ENCODE measurements at places on chromosomes 6 and 20.

- DNase-seq: no peak
Observed at GRCh38 chr6:72788188-72788587, 166.3 kb downstream of the KCNQ5 start.

- no peak for DNase-seq
Observed at GRCh38 chr6:66429210-66429609, 722.2 kb upstream of the EYS start.

- DNase-seq: no peak
Observed at GRCh38 chr6:45964300-45964699, 51.4 kb downstream of the CLIC5 start.

DNA sequence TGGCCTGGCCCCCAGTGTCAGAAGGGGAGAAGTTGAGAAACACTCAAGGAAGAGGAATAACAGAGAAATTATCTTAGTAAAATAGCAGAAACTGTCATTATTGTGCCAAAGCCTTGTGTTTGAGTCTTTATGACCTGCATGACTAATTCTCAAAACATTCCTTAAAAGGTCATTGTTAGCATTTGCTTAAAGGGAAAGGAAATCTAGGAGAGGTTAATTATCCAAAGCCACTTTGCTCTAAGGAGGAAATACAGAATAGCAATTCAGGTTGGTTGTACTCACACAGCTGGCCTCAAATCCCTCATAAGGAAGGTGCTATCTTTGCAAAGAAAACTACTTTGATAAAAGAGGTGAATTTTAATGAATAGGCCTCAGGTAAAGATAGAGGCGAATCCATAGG lies 516.7 kb downstream of the CBLN4 start:
- no peak for DNase-seq

- no peak for DNase-seq
Observed at GRCh38 chr20:58542411-58543095, 27.4 kb upstream of the APCDD1L start.

DNA sequence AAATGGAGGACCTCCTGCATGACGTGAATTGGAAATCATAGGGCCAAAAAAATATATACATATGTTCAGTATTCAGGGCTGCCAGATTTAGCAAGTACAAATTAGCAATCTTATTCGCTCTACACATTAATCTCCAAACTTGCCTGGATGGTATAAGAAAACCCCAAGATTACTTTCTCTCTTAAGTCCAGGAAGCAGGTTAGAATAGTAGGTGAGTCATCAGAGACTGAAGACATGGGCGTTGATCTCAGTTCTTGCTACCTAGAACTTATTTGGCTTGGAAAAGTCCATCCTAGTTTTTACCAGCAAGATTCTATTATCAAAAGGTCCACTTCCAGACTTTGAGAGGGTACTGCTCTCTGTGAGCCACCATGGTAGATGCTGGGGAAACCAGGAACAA lies 47.4 kb downstream of the GPR63 start:
- no peak for DNase-seq

DNA sequence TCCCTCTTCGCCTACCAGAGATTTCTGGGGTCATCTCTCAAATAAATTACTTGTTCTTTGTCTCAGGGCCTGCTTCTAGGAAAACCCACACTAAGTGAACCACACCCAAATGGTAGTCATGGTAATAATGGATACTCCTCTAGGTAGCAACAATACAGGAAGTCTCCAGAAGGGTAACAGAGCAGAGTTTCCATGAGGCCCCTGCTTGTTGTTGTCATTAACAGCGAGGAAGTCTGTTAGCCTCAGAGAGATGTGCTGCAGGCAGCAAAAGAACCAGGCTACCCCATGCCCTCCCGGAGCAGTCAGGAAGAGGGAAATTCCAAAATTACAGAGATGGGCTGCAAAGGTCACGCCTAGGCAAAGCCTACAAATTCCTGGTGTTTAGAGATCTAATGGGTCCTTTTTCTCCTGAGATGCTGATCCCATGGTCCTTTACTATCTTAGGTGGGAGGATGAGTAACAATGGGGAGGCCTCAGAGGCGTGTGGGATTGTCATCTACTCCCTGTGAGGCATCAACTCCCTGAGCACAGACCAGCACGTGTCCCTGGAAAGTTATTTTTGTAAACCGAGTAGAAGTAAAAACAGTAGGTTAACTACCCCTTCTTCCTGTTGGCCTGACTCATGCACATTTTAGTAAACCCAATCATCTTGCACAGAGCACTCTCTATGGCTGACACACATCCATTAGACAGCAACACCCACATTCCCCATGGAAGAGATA lies 10.1 kb downstream of the ISM1 start:
- DNase-seq: no peak

- no peak for DNase-seq
Observed at GRCh38 chr20:22861231-22861980, 173.7 kb upstream of the SSTR4 start.

DNA sequence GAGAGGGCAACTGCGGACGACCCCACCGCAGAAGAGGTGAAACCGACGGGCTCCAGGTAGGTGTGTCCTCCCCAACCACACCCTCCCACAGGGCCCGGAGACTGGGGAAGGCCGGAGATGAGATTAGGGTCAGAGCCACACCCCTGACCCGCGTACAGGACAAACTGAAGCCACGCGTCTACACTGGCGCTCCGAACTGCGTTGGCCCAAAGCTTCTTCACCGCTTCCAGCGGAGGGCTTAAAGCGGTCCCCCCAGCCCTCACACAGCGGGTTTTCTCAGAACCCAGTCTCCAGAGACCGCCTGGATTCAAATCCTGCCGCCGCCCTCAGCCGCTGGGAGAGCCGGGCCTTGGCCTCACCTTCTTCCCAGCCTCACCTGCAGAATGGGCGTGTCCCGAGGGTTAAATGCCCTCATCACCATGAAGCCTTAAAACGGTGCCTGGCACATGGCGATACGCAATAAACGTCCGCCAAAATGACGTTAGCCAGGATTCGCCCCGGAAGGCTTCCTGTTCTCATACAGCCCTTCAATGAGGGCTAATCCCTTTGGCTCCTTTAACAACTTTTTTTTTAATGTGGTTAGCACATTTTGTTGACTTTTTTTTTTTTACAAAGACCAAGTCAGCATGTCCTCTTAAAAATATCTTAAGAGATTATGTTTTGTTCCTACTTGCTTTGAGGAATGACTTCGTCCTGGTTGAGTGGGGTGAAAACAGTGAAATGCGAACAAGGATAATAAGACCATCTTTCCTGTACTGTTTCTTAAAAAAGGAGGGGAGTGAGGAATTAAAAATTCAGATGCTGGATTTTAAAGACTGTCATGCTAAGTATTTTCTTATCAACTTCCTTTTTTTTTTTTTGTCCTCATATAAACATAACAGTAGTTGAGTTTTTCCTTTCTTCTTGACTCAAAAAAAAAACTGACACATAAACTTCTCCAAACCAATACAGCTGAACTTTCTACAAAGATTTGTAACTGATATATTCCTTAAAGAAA lies 15.1 kb upstream of the ZNF217 start:
- DNase-seq: no peak

GRCh38 chr6:146551545-146551944 lies 7.9 kb downstream of the RAB32 start:
- DNase-seq: no peak

DNA sequence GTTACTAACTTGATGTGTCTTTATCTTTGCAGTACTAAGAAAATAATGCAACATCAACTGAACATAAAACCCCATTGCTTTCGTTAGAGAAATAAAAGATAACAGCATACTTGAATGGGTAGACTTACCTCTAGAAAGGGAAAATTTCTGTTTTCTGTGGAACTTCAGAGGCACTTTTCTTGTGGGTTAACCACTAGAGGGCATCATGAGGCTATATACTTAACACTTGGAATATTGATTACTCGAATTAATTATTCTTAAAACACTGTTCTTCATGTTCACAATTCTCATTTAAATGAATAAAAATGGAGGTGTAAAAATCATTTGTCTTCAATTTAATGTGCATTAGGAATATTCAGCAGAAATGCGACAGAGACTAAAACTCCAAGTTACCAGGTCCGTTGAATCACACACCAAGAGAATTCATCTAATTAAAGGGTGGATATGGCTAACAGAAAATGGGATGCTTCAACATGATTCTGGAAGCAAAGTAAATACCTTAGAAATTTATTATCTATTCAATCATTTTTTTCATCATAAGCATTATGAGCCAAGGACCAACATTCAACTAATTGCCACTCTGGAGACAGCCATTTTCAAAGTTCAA lies 330.8 kb upstream of the PREP start:
- DNase-seq: no peak

DNA sequence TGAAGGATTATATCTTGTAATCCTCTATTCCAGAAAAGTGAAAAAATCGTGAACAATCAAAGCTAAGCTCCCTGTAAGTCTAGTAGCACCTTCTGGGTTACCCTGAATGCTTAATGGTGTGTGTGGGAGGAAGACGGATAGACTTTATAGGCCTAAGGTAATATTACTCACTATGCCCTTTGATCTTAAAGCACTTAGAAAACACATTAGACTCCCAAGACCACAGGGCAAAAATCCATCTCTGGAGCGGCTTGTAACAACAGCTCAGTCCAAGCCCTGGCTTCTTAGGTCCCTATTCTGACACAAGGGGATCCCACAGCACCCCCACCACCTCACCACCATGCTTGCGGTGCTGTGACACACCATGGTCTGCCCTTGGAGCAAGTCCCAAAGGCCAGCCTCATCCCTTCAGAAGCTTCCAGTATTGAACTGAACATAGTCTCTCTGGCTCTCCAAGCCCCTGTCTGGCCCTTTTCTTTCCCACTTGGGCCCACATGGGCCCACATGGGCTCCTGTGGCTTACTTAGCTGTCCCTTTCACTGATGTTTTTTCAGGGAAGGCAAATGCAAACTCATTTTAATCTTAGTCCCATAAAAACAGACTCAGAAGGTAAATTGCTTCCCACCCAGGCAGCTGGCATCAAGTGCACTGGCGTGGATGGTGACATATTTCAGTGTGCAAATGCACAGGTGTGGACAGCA lies 28.3 kb downstream of the C6orf132 start:
- DNase-seq: no peak

DNA sequence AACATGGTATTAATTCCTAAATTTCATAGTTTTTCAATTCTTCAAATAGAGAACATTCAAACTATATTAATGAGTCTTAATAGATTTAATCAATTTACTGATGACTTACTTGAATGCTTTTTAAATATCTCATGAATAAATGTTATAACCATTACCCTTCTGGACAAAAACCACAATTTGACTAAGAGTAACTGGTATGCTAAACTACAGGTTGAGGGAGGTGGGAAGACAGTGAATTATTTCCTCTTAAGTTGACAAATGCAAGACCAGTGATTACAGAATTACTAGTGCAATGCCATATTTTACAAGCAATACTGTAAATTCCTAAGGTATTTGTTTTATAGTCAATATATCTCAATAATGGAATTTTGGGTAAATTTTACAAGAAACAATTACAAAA lies 65.1 kb downstream of the REV3L start:
- DNase-seq: no peak

DNA sequence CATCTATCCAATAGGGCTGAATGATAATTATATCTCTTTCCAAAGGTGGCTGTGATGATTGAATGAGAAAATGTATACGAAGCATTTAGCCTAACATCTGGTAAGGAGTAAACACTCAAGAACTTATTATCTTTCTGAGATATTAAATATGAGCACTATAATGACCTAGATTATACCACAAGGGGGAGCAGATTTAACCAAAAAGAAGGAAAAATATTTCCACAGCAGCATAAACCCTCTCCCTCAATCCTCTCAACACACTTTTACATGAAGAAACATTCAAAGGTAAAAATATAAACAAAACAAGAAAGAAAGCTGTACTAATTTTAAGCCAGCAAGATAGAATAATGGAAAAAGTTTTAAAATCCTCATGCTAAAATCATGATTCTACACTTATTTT lies 68.4 kb downstream of the SHPRH start:
- no peak for DNase-seq

GRCh38 chr20:50274570-50275430 lies 84.2 kb downstream of the CEBPB start:
- DNase-seq: peak; percentile 31

GRCh38 chr20:41134362-41135186 lies 2.8 kb upstream of the PLCG1 start:
- DNase-seq: no peak

DNA sequence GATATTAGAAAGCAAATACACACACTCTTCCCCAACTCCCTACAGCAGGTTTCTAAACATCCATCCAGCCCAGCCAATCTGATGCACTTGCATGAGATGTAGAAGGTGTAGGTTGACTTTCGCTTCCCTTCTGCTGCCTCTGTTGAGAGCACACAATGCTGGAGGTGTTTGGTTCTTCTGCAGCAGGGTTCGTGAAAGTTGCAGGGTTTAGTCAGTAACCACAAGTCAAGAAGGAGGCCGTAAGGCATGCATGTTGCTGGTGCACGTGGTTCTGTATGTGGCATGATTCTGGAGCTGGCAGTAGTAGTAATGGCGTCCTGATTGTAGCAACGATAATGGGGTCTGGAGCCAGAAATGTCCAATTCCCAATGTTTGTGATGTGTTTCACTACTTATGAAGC lies 53.0 kb downstream of the DEK start:
- DNase-seq: no peak

- DNase-seq: peak; percentile 84
Observed at GRCh38 chr6:163356324-163356723, 58.2 kb upstream of the QKI start.

GRCh38 chr20:61115364-61116065 lies 136.5 kb upstream of the CDH4 start:
- no peak for DNase-seq

- DNase-seq: no peak
Observed at GRCh38 chr6:71250099-71250602, 38.5 kb upstream of the OGFRL1 start.

DNA sequence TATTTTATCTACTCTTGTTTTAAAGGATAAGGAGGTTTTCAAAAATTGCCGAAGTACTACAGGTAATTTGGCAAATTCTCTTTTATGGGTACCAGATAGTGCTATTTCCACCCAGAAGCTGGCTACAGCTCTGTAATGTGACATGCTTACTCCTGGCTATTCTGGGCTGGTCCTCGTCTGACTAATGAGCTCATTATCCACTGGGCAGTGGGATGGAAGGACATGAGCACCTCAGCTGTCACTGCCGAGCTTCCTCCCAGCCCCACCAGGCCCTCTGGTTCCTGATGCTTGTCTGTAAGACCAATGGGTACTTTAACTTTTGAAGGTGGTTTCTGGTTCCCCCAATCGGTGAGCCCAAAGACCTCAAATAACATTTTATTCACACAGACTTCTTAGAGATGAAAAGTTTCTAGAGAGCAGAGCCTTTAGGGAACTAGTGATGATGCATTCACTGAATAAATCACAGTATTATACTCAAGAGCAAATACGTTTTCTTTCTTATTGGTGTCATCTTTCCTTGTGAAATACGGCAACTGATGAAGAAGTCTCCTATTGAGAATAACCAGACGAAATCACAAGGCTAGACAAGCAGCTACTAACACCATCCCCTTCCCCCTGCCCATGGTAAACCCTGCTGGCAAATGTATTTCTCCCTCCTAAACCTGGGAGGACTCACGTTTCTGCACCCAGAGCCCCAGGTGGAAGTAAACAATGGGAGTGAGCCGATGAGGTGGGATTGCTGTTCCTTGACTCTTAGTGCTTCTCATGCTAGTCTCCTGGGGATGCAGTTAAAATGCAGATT lies 80.8 kb downstream of the SLC22A3 start:
- no peak for DNase-seq

- DNase-seq: no peak
Observed at GRCh38 chr6:85797993-85798392, 155.3 kb upstream of the SYNCRIP start.

GRCh38 chr20:32432277-32432676 lies 74.1 kb downstream of the ASXL1 start:
- DNase-seq: no peak

All from amygdala (tissue), 56 donors.